ENCODE measurements at places on chromosomes 13 and 19.

- ATAC-seq: no peak
These were observed 33.9 kb upstream of the LATS2 start for GRCh38 chr13:21095311-21095710.

DNA sequence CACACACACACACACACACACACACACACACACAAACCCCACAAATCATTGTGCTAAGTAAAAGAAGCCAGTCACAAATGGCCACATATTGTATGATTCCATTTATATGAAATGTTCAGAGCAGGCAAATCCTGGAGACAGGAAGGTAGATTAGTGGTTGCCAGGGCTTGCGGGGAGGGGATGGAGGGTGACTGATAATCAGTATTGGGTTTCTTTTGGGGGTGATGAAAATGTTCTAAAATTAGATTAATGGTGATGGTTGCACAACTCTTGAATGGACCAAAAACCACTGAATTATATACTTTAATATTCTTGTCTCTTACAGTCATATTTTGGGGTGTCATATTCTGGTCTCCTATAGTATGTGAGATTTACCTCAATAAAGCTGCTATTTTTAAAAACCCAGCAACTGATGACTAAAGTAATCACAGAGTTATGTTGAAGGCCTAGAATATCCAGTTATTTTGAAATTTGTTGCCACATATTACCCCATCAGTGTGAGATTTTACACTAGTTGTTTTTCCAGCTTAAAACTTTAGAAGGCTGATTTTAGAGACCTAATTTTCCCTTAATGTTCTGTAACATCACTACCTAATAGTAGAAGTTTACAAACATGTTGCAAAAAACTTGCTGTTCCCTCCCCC lies 20.3 kb downstream of the FLT1 start:
- ATAC-seq: no peak

GRCh38 chr13:113904411-113904810 lies 40.5 kb upstream of the GAS6 start:
- ATAC-seq: no peak

GRCh38 chr13:20702915-20703779 lies at the start of gene IL17D:
Gene IL17D, plus strand, starts transcription at chr13:20703699. Its CDS starts 303 bp downstream, at chr13:20704002.
- peak; percentile 20 for ATAC-seq

- ATAC-seq: no peak
These were observed 125.2 kb downstream of the ATP11A start for GRCh38 chr13:112814905-112815585.

GRCh38 chr19:11363881-11364280 lies 8.6 kb downstream of the PLPPR2 start:
- no peak for ATAC-seq

DNA sequence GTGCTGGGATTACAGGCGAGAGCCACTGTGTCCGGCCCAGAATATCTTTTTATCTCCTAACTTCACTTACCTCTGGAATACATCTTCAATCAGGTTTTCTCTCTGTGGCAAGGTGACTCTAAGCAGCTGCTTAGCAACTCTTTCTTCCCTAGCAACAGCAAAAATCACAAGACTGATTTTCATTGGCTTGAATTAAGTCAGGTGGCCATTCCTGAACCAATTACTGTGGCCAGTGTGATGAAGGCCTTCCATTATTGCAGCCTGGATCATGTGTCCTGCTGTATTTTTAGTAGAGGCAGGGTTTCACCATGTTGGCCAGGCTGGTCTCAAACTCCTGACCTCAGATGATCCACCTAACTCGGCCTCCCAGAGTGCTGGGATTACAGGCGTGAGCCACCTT lies 9.0 kb upstream of the LTBP4 start:
- no peak for ATAC-seq

- no peak for ATAC-seq
These were observed 2890.6 kb downstream of the PCDH9 start for GRCh38 chr13:64339373-64340063.

DNA sequence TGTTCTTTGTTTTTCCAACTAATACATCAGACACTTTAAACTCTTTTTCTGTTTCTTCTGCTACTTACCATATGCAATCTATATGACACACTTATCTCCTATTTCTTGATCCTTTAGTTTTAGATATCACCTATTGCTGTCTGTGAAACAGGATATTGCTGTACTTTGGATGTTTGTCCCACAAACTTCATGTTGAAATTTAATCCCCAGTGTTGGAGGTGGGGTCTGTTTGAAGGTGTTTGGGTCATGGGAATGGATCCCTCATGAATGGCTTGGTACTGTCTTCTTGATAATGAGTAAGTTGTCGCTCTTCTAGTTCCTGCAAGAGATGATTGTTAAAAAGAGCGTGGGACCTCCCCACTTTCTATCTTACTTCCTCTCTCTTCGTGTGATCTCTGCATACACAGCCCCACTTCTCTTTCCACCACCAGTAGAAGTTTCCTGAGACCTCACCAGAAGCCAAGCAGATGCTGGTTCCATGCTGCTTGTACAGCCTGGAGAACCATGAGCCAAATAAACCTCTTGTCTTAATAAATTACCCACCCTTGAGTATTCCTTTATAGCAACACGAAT lies 244.2 kb downstream of the NHLRC3 start:
- no peak for ATAC-seq

DNA sequence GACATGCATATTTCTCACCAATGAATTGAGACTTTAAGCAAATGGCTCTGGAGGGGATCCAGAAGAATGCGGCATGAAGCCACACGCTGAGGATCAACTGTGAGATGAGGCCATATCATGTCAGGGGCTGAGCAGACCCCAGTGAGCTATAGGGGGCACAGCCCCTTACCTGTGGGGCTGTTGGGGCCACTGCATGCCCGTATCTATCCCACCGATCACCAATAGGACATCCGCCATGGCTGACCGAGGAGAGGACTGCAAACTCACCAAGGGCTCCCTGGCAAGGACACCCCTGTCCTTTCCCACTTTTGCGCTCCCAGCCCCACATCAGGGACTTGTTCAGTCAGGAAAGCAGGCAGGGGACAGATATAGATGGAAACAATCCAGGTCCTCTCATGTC lies 78.0 kb downstream of the SERP2 start:
- no peak for ATAC-seq

GRCh38 chr13:19782049-19782726 lies 557 bp downstream of the PSPC1 start:
- peak; percentile 57 for ATAC-seq

DNA sequence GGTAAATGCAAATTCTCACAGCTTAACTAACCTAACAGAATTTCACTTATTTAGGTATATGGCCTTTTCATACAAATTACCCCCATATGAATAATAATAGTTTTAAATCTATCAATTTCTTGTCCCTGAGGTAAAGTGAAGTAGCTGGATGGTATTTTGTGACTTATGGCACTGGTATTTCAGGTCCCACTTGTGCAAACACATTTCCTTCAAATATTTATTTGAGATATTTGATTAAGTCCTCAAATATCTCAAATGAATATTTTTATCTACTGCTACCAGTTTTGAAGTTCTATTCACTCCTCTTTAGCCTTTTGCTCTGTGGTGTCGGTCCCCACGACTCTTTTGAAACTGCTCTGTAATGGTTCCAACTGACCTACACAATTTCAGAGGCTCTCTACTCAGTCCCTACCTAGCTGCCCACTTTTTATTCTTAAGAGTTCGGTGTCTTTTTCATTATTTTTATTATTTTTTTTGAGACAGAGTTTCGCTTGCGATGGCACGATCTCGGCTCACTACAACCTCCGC lies 59.6 kb upstream of the ZDHHC20 start:
- ATAC-seq: no peak

DNA sequence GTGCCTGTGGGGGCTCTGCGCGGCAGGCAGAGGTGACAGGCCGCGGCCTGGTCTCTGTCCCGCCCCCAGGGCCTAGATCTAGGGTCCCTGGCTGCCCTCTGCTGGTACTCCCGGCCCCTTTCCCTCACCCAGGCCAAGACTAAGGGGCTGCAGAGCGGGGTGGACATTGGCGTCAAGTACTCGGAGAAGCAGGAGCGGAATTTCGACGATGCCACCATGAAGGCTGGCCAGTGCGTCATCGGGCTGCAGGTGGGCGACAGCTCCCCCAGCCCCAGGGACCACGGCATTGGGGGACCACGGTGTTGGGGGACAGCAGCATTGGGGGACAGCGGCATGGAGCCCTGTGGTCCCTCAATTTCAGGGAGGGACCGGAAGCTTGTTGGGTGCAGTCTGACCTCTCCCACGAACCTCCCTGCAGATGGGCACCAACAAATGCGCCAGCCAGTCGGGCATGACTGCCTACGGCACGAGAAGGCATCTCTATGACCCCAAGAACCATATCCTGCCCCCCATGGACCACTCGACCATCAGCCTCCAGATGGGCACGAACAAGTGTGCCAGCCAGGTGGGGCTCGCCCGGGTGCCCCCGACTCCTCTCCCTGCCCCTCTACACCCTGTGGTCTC lies 3.8 kb upstream of the ABCA7 start:
- no peak for ATAC-seq

- ATAC-seq: no peak
These were observed 84.9 kb downstream of the DPF1 start for GRCh38 chr19:38139122-38139521.

- ATAC-seq: peak; percentile 18
These were observed 225.0 kb downstream of the TBC1D4 start for GRCh38 chr13:75256922-75257321.

DNA sequence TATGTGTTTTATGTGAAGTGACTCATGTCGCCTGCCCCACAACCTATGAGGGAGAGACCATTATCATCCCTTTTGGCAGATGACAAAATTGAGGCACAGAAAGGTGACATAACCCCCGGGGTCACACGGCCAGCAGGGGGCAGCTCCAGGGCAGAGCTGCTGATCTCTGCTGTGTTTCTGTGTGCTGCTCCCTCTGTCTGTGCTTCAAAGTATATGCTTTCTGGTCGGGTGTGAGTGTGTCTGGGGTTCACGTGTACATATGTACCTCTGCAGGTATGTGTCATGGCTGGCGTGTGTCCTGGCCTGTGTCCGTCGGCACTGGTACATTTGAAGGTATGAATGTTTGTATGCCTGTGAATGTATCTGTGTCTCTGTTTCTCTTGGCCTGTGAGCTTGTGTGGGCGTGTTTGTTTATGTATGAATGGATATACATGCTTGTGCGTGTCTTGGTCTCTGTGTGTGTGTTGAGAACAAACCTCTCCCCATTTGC lies 7.1 kb downstream of the LIPE start:
- peak; percentile 33 for ATAC-seq

DNA sequence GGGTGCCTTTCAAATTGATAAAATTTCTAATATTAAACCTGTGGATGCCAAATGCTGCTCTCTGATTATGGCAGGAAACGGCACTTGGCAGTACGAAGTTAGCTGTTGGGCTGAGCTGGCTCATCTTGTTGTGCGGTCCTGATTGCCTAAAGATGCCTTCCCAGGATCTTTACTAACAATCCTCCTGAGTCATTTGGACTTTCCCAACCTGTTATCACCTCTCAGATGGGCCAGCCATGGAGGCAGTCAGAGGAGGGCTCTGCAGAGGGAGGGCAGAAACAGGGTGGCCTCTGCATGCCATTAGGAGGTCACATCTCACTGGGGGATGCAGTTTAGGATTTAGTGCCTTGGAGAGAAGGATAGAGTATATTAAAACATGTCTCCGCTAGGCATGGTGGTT lies 27.3 kb downstream of the ALOX5AP start:
- ATAC-seq: no peak

- no peak for ATAC-seq
These were observed 298.8 kb downstream of the NDFIP2 start for GRCh38 chr13:79779761-79780160.

- ATAC-seq: no peak
These were observed 280.7 kb upstream of the KLHL1 start for GRCh38 chr13:70388935-70389334.

GRCh38 chr13:97855570-97856303 lies 97.7 kb upstream of the IPO5 start:
- ATAC-seq: no peak

DNA sequence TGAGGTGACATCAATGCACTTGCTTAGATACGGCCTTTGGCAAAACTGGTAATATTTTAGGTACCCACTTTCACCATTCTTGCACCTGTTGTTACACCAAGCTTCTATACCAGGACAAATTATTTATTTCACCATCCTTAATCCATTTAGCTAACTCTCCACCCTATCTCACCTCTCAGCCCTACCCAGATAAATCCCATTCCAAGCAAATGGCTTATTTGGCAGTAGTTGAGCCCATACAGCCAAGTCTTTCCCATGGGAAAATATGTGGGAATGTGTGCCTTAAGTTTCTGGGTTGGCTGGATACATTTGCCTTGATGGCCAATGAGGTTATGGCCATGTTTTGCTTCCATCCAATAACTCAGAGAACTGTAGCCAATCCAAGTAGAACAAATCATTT lies 551.9 kb downstream of the GPC6 start:
- no peak for ATAC-seq

GRCh38 chr13:30148786-30149185 lies 158.6 kb downstream of the KATNAL1 start:
- ATAC-seq: no peak

All from activated CD4-positive, CD25-positive, alpha-beta regulatory T cell treated with anti-CD3 and anti-CD28 coated beads, Interleukin-2, amount 50 U/mL, for 24 hours (primary cell).